ENCODE measurements at places on chromosomes 12 and 14.

GRCh38 chr12:56146492-56147460, 5.6 kb upstream of the MYL6B start:
- no peak for DNase-seq

GRCh38 chr12:3673981-3674708, 78.8 kb downstream of the CRACR2A start:
- no peak for DNase-seq

DNA sequence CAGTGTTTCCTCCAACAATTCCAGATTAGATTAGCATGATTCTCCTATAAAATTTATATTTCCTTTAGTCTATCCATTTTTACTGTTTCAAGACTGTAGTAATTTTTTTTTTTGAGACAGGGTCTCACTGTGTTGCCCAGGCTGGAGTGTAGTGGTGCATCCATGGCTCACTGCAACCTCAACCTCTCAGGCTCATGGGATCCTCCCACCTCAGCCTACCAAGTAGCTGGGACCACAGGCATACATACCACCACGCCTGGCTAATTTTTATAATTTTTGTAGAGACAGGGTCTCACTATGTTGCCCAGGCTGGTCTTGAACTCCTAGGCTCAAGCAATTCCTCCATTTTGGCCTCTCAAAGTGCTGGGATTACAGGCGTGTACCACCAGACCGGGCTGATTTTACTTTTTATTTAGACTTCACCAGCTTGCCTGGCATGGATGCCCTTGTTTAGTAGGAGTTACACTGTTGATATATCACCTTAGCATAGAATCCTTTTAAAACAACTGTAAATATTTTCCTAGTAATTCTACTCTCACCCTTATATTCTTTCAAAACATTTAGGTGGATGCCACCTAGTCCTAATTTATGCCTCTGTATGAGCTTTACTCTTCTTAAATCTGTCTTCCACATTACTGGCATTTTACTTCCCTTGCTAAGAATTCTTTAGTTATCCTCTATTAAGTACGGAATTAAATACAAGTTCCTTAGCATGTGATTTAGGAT, 55.8 kb upstream of the LIMA1 start:
- DNase-seq = no peak

- DNase-seq = no peak
These were observed 6.9 kb upstream of the HOXC4 start for GRCh38 chr12:54046809-54047159.

DNA sequence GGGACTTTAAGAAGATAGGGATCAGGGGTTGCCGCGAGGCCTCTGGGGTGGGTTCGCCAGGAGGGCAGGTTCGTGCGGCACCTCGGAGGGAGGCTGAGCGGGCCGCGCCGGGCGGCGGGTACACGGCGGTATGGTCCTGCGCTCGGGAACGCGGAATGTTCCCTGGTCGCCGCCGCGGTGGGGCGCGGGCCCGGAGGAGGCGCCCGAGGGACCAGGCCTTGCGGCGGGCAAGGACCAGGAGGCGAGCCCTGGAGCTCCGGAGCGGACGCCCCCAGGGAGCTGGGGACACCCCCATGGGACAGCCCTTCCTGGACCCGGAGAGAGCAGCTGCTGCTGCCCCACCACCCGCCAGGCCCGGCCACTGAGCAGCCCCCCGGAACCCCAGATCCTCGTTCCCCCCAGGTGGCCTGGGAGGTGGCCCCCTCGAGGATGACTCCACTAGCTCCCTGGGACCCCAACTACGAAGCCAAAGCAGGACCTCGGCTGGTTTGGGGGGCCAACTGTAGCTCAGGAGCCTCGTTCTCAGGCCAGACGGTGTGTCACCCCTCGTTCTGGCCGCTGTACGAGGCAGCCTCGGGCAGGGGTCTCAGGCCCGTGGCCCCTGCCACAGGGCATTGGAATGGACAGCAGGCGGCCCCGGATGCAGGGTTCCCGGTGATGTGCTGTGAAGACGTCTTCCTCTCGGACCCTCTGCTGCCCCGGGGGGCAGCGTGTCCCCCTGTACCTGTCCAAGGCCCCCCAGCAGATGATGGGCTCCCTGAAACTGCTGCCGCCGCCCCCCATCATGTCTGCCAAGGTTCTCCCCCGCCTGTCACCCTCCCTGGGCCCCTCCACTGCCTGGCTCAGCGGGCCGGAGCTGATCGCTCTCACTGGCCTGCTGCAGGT, 45.6 kb upstream of the SLC8A3 start:
- DNase-seq = no peak

DNA sequence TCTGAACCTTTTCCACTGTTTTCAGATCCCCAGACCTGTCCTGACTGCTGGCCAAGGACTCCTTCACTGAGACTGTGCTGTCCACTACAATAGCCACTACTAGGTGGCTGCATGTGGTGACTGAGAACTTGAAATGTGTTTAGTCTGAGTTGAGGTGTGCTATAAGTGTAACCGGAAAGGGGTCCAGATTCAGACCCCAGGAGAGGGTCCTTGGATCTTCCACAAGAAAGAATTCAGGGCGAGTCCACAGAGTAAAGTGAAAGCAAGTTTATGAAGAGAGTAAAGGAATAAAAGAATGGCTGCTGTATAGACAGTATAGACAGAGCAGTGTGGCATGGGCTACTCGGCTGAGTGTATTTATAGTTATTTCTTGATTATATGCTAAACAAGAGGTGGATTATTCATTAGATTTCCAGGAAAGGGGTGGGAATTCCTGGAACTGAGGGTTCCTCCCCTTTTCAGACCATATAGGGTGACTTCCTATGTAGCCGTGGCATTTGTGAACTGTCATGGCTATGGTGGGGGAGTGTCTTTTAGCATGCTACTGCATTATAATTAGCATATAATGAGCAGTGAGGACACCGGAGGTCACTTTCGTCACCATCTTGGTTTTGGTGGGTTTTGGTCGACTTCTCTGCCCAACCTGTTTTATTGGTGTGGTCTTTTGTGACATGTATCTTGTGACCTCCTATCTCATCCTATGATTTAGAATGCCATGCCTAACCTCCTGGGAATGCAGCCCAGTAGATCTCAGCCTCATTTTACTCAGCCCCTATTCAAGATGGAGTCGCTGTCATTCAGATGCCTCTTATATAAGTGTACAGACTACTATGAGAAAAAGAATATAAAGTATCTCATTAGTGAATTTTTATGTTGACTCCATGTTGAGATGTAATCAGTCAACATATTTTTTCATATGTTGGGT, 70.0 kb upstream of the SRSF5 start:
- no peak for DNase-seq

DNA sequence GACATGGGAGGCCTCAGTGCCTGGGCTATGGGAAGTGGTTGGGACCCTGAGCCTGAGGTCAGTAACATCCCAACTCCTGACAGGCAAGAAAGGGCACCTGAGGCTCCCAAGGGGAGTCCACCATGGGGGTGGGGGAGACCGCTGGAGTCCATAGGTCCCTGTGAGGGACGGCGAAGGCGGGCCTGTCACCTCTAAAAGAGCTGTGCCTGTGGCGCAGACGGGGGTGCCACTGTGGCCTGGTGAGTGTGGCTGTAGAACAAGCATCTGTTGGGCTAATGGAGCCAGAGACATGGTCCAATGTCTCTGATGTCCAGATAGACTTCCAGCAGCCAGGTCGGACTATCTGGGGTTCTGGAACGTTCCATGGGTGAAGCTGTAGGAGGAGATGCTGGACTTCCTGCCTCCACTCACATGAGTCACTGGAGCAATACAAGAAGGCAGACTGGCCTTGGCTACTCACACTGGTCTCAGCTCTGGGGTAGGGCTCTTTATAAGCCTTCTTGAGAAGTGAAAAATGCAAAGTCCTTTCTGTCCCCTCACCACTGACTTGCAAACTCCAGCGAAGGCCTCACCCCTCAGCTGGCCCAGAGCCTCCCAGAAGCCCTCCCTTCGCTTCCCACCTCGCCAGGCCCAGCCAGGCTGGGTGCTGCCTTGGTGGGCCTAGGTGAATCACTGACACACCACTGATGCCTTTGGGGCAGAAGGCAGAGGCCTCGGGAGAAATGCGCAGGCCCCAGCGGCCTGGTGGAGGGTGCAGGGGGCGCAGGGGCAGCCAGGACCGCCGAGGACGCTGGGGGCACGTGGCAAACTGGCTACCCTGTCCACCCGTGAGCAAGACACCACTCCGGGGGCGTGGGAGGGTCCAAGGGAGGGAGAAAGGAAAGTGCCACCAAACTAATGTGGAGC, 1.1 kb upstream of the TRAF3 start:
- DNase-seq = no peak

GRCh38 chr12:77882709-77883108, 52.0 kb downstream of the NAV3 start:
- no peak for DNase-seq

DNA sequence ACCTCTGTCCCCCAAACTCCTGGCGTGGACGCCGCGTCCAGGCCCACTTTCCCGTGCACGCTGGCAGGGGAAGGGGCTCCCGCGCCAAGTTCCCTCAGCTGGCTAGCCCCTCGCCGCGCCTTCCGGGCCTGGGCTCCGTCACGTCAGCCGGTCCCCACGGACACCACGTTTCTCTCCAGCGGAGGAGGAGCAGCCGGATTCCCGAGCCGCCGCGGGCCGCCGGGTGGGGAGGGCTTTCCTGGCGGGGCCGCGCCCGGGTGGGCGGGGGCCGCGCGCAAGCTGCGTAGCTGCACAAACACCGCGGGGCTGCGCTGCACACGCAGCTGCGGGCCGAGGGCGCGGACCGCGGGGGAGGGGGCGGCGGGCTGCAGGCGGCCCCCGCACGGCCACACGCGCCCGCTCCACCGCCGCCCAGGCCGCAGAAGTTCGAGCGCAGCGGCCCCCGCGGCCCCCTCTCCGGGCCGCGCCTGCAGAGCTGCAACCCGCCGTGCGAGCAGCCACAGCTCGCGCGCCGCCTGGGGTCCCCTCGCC, 45.1 kb upstream of the PNMA1 start:
- no peak for DNase-seq

GRCh38 chr12:51023625-51024382, 2.4 kb downstream of the SLC11A2 start:
- no peak for DNase-seq

All from naive thymus-derived CD8-positive, alpha-beta T cell (primary cell).